ENCODE measurements at places on chromosomes 11 and 22.

- DNase-seq, result no peak
- no peak overlapping the region for H3K27ac ChIP-seq
- H3K36me3 ChIP-seq, result no peaks in the 10 kb centered on the region
- no peak overlapping the region for H3K4me3 ChIP-seq
- peaks cover 22% of the 10 kb centered on the region for H3K27me3 ChIP-seq
Measured at GRCh38 chr11:119572481-119573424, 149.8 kb upstream of the THY1 start.

GRCh38 chr11:56670984-56671383 lies 7.5 kb downstream of the OR5AR1 start:
- H3K36me3 ChIP-seq, result no peaks in the 10 kb centered on the region
- DNase-seq, result no peak
- no peaks in the 10 kb centered on the region for H3K4me1 ChIP-seq

DNA sequence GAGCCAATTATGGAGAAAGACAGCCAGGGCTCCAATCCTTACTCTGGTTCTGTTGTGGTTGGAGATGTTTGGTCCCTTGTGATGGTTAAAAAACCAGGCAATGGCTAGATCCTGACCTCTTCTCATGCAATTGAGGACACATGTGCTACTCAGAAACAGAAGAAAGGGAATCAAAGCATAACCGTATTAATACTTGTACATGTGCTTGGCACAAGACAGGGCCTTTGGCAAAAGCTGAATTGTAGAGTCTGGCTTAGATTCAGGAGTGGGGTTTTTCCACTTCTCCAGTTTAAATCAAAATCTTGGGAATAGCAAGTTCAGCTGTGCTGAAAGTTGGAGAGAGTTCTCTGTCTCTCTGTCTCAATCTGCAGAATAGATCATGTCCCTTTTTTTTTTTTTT lies 80.1 kb upstream of the E2F8 start:
- no peak for DNase-seq
- peaks cover 43% of the 10 kb centered on the region for H3K27me3 ChIP-seq
- H3K4me3 ChIP-seq, result no peak overlapping the region
- no peak overlapping the region for H3K27ac ChIP-seq
- no peaks in the 10 kb centered on the region for H3K4me1 ChIP-seq

DNA sequence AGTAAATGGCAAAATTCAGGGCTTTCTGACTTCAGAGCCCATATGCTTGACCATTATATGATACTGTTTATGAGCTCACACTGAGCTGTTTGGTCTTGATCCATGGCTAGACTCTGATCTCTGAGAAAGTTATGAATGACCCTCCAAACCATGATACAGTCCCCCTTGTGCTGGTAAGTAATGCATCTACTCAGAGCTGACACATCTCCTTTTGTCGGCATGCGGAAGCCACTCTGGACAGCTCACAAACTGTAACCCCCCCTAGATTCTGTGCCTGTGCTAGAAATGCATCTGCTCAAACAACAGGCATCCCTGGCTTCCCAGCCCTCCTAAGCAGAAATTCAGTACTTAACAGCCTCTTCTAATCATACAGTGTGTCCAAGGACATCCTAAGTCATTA lies 150.8 kb upstream of the RAG2 start:
- H3K36me3 ChIP-seq, result no peaks in the 10 kb centered on the region
- H3K4me1 ChIP-seq, result no peaks in the 10 kb centered on the region
- H3K27ac ChIP-seq, result no peak overlapping the region
- no peak overlapping the region for H3K4me3 ChIP-seq

DNA sequence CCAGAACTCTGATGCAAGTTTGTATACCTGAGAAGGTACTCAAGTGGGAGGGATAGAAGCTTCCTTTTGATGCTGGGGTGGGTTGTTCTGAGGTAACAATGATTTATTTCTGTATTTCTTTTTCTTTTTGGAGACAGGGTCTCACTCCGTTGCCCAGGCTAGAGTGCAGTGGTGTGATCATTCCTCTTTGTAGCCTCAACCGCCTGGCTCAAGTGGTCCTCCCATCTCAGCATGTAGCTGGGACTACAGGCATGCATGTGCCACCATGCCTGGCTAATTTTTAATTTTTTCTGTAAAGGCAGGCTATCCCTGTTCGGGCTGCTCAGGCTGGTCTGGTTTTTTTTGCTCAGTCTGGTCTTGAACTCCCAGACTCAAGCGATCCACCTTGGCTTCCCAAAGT lies 7.9 kb downstream of the KDM2A start:
- H3K4me3 ChIP-seq, result no peak overlapping the region
- H3K27me3 ChIP-seq, result no peaks in the 10 kb centered on the region
- DNase-seq, result no peak

DNA sequence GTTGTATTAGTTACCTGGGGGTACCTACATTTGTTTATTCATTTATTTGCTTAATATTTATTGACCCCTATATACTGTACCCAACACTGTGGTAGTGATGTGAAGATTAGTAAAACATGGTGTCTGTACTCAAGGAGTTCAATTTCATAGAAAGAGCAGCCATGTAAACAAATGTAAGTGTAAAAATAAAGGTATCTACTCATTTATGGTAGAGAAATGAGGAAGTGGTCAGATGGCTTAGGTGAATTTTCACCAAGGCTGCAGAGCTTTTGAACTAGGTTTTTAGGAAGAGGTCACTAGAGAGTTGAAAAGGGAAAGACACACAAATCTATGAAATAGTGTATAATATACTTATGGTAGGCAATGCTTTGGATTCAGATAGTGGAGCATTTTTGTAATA lies 11.1 kb downstream of the CTR9 start:
- no peaks in the 10 kb centered on the region for H3K27me3 ChIP-seq
- no peak for DNase-seq
- H3K4me1 ChIP-seq, result no peaks in the 10 kb centered on the region
- no peak overlapping the region for H3K4me3 ChIP-seq
- H3K27ac ChIP-seq, result no peak overlapping the region

GRCh38 chr11:33564856-33565453 lies 135.7 kb downstream of the C11orf91 start:
- no peak overlapping the region for H3K27ac ChIP-seq
- no peaks in the 10 kb centered on the region for H3K27me3 ChIP-seq
- H3K36me3 ChIP-seq, result peaks cover 55% of the 10 kb centered on the region
- no peaks in the 10 kb centered on the region for H3K4me1 ChIP-seq

DNA sequence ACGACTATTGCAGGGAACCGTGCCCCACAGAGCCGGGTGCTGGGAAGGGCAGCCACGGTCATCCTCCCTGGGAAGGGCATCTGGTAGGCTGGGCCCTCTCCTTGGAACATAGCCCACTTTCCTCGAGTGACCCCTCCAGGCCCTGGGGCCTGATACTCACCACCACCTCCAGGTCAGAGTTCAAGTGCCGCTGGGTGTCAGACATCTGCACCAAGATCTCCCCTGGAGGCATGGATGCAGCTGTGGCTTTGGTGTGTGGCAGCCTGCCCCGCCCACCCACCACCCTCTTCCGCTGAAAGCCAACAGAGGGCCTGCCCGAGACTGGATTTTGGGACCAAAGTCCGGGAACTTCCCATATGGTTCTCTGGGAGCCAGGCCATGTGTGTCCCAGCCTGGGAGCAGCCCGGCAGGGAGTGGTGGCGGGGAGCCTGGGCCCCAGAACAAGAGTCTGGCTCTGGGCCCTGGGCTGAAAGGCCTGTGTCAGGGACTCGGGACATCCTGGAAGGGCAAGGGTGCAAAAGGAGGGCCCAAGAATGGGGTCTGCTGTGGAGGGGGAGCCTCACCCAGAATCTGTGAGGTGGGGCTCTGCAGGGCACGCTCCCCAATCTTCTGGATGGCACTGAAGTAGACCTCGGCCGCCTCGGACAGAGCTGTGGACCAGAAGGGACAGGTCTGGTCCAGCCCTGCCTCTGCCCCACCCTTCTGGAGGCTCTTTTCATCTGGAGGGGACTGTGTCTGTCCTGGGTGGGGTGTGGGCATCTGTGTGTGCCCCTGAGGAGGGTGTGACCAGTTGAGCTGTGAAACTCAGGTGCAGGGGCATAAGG lies 2.6 kb downstream of the BAIAP2L2 start:
- no peak for DNase-seq
- H3K4me1 ChIP-seq, result 0 out of 2 replicates have a peak, but pooled peaks cover 8% of the 10 kb centered on the region
- no peaks in the 10 kb centered on the region for H3K36me3 ChIP-seq
- H3K27me3 ChIP-seq, result peaks cover 1% of the 10 kb centered on the region
- H3K4me3 ChIP-seq, result no peak overlapping the region

GRCh38 chr11:2143799-2144543 lies 4.8 kb upstream of the IGF2 start:
- H3K27me3 ChIP-seq, result peaks cover 55% of the 10 kb centered on the region
- no peak for DNase-seq
- no peaks in the 10 kb centered on the region for H3K36me3 ChIP-seq
- no peak overlapping the region for H3K27ac ChIP-seq
- peaks cover 15% of the 10 kb centered on the region for H3K4me1 ChIP-seq

- H3K4me1 ChIP-seq, result peaks cover 27% of the 10 kb centered on the region
- H3K36me3 ChIP-seq, result peaks cover 15% of the 10 kb centered on the region
- no peak overlapping the region for H3K4me3 ChIP-seq
- DNase-seq, result no peak
- H3K27ac ChIP-seq, result no peak overlapping the region
Measured at GRCh38 chr11:117019871-117020270, 78.4 kb downstream of the SIK3 start.

DNA sequence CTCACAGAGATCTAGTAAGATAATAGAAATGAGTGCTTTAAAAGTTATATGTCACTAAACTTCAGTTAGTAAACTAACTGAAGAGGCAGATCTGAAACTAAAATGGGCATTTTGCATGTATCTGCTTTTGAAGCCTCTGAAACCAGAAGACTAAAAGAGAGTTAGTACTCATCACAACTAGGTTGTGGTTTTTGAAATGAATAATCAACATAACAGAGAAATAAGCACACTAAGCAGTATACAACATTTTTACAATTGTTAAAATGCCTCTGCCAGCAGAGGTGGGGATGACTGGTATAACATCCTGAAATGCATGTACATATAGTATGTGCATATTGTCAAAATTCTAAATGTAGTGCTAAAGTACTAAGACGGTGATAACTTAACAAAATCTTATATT lies 564.5 kb downstream of the DLG2 start:
- no peak overlapping the region for H3K4me3 ChIP-seq
- no peaks in the 10 kb centered on the region for H3K27me3 ChIP-seq
- DNase-seq, result no peak
- H3K4me1 ChIP-seq, result peaks cover 9% of the 10 kb centered on the region
- no peaks in the 10 kb centered on the region for H3K36me3 ChIP-seq
- H3K27ac ChIP-seq, result no peak overlapping the region

- peaks cover 11% of the 10 kb centered on the region for H3K27me3 ChIP-seq
- H3K4me1 ChIP-seq, result peaks cover 7% of the 10 kb centered on the region
- H3K36me3 ChIP-seq, result no peaks in the 10 kb centered on the region
- DNase-seq, result no peak
Measured at GRCh38 chr11:57903441-57904123, 120.1 kb upstream of the OR9Q1 start.

DNA sequence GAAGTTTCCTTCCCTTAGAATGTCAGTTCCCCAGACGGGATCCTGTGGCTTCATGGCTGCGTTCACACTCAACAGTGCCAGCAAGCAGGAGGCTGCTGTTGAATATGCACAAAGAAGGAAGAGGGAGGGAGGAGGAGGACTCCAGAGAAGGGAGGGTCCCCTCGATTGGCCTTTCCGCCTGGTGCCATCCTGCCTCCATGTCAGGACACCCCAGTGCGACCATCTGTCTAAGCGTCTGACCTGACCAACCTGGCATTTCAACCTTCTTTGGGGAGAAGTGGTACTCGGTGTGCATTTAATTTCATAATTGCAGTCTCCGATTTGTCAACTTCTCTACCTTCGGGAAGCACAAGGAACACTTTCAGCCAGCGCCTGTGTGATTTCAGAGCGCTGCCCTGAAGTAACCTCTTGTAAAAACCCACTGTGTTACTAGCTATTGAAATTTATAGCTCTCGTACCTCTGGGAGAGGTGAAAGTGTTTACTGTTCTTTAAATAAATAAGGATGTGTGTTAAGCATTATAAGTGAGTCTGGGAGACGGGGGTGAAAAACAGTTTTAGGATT lies 1491.9 kb downstream of the TBC1D22A start:
- no peaks in the 10 kb centered on the region for H3K27me3 ChIP-seq
- no peak overlapping the region for H3K27ac ChIP-seq
- H3K36me3 ChIP-seq, result no peaks in the 10 kb centered on the region
- no peaks in the 10 kb centered on the region for H3K4me1 ChIP-seq
- no peak for DNase-seq
- H3K4me3 ChIP-seq, result no peak overlapping the region

DNA sequence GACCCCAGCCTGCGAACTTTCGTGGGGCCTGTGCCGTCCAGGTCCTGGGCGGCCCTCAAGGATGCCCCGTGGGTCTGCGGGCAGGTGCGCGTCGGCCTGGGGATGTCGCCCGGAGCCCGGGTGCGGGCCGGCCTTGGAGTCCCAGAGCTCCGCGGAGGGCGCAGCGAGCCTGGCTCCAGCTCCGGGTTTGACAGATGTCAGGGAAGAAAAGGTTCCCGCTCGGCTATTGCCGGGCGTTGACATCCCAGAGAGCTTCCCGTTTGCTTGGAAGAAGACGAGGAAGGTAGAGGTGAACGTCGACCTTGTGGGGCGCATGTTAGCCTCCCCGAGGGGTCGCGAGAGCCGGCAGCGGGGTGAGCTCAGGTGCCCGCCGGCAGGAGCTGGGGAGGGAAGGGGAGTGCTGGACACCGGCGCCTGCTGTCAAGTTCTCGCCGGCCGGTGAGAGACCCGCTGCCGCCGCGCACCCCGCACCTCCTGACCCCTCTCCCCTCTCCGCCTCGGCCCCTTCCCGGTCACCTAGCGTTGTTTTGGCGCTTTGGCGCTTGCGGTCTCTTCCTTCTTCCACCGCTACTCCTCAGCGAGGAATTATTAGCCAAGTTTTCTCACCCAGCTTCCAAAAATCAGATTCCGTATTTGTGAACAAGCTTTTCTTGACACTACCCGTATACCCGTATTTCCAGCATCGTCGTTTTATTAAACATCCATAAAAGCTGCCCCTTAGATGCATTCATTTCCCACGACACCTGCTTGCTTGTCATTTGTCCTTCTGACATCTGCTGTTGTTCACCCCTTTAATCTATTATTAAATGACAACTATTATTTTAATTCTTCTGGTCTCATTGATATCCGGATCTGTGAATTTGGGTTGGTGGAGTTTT lies 1.3 kb downstream of the BMAL1 start:
- H3K27ac ChIP-seq, result 0 out of 2 replicates have a peak overlapping the region, but pooled peaks have one; percentile 19
- H3K27me3 ChIP-seq, result peaks cover 8% of the 10 kb centered on the region
- no peaks in the 10 kb centered on the region for H3K36me3 ChIP-seq
- peaks cover 52% of the 10 kb centered on the region for H3K4me1 ChIP-seq
- H3K4me3 ChIP-seq, result peak overlapping the region; percentile 84

DNA sequence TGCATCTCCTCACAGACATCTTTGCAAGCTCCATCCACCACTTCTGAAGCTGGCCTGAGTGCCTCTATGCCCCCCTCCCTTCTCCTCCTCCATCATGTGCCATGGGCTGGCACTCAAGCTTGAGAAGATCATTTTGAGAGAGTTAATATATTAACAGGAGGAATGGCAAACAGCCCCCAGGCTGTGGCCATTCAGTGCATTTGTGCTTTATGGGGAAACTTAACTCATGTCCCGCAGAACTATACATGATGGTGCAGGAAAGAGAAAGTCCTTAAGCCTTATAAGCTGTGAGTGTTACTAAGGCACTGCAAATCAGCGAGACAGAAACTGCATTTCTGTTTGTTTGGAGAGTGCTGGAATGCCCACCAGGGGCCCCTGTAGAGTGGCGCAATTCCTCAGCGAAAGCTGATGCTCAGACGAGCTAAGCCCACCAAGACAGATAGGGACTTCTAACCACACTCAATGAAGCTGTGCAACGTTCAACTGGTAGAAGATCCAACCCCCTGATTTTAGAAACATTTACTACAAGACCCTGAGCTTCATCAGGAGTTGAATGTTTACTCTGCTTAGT lies 26.8 kb upstream of the PHLDA2 start:
- peaks cover 26% of the 10 kb centered on the region for H3K4me1 ChIP-seq
- H3K27me3 ChIP-seq, result peaks cover 2% of the 10 kb centered on the region
- H3K4me3 ChIP-seq, result no peak overlapping the region
- H3K27ac ChIP-seq, result peak overlapping the region; percentile 45
